ENCODE measurements at places on chromosomes 13 and 19.

- DNase-seq, result no peak
These were observed 4.0 kb downstream of the COL4A1 start for GRCh38 chr13:110302997-110303396.

DNA sequence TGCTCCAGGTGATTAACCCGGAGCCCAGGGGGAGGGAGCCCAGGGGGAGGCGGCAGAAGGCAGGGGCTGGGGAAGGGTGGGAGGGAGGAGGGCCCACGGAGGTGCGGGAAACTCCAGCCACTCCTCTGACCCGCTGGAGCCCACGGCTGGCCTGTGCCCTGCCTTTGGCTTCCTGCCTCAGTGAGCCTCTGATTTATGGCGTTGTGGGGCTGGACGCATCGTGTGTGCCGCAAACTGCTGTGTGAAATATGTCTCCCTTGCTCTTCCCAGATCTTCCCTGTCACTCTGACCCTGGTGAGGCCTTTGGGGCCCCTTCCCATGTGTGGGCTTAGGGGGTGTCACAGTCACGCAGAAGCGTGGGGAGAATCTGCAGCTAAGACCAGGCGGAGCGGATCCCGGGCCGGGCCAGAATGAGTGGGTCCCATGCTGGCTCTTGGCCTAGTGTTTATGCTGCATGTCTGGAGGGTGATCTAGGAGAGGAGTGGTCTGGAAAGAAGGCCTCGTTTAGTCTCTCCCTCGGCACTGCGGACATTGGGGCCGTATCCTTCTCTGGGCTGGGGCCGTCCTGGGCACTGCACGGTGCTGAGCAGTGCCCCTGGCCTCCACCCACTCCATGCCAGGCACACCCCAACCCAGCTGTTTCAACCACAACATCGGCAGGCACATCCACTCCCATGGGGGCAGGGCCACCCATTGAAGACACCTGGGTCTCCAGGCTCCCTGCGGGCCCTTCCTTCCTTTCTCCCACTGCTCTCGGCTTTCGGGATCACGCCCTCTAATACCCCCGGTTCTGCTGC, 123.0 kb downstream of the KDM4B start:
- DNase-seq, result no peak

DNA sequence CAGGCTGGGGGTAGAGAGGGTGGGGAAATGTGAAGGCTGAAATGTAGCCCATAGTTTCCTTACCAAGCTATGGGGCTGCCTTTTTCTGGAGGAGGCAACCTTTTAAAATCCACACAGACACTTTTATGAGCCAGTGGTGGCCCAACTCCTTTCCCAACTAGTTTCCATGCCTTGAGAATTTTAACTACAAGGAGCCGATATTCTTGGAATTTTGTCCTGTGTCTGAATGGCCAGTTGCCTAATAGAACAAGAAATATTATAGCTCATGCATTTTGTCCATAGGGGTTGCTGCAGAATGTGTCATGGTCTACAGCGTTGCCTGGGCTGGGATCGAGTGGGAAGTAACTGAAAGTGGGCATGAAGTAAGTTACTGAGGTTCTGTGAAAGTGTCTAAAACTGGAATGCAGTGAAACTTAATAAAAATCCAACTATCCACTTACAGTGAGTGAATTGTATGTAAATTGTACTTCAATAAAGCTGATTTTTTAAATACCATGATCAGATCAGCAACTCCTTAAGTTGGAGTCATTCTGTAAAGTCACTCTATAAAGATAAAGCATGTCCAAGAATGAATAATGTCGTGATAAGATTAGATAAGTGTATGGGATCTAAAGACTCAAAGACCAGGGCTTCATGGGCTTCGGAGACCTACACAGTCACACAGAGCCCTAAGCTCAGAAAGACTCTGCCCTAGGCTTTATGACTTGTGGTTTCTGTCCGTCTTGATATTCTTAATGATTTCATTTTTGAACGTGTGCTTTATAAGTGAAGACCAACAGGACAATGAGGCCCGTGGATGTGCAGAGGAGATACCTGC, 122.6 kb upstream of the FNDC3A start:
- DNase-seq, result no peak

DNA sequence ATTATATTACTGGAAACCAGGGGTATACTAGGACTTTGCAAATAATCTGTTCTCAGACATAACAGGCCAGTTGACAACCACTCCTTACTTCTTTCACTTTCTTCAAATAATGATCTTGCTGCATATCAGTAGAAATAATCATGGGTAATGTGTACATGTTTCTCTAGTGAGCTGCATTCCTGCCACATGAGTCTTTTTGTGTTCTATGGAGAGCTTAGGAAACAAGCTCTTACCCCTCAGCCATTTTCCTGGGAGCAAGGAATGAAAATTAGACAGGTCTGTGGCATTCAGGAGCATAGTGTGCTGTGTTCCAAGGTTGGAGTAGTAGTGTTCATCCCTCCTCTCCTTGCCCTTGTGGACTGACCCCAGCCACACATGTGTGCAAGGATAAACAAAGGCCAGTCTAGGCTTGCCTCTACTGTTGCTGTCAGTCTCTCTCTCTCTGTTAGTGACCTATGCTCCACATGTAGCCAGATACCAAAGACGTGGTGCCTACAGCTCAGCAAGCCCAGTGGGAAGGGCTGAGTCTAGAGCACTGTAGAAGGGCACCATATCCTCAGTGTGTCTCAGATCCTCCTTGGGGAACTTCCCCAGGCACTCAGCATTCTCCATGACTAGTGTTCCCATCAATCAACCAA, 11.5 kb upstream of the OXGR1 start:
- no peak for DNase-seq

- DNase-seq, result no peak
These were observed 105.2 kb downstream of the SLITRK6 start for GRCh38 chr13:85693889-85694511.

DNA sequence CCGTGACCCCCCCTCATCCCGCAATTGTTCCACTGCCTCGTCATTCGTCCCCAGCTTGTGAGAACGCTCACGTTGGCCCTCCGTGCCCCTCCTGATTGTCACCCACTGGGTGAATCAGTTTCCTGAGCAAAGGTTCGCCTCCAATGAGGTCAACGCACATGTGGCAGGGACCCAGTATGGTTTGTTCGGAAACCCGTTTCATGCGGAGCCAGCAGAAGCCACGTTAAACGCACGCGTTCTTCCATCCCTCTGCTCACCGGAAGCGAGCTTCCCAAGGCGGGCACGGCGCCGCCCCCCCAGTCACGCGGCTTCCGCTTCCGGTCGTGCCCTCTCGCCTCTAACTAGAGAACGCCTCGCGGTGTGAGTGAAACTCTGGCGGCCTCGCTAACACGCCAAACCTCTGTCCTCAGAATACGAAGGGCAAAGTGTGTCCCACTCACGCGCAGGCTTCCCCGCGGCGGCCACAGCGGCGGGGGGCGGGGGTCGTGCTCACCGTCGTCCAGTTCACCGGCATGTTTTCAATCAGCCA, 18.0 kb upstream of the CFAP97D2 start:
- no peak for DNase-seq

DNA sequence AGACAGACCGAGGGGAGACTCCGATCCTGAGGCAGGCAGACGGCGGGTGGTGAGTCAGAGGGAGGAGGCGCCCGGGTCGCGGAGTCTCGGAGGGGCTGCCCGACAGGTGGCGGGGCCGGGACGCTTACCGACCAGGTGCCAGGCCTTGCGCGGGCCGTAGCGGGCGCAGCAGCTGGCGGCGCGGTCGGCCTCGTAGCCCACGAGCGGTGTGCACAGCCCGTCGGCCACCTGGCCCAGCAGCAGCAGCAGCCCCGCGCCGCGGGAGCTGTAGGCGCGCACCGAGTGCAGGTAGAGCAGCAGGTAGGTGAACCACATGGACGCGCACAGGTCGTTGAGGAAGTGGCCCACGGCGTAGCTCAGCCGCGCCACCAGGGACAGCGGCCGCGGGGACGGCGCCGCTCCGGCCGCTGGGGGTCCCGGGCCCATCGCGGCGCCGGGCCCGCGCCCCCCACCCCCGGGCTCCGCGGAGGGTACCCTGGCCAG, 367 bp downstream of the MFSD12 start:
- peak; percentile 60 for DNase-seq

DNA sequence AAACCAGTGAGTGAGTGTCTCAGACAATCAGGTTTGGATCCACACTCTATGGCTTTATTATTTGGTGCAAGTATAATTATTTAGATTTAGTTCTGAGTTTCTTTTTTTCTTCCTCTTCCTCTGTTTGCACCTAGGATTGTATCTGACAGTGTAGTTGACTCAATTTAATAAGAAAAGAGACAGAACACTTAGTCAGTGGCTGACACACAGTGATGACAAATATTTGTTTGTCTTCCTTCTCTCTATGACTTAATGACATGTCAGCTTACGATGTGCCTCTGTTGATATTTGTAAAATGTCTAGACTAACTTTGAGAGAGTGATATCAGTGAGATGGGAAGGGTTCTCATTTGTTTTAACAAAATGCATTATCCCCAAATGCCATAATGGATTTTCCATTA, 129.5 kb upstream of the SLC10A2 start:
- DNase-seq, result no peak

DNA sequence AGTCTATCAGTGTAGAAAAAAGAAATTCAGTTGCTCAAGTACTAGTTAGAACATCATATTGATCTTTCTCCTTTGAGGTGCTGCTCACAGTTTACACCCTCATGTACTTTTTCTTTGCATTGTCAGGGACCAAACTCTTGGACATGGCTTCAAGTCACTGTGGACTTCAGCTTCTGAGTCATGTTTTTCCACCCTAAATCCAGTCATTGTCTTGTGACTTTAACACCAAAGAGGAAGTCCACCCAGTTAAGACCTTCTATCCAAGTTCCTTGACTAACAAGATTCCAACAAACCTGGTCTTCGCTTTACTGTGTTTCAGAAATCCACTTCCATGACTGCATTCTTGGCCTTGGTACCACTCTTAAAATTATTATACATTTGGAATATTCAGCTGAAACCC, 206.7 kb upstream of the ARGLU1 start:
- DNase-seq, result no peak

GRCh38 chr13:95207769-95208366, 93.4 kb downstream of the ABCC4 start:
- DNase-seq, result no peak

GRCh38 chr13:24660023-24660741, 20.0 kb upstream of the ATP12A start:
- DNase-seq, result no peak

- no peak for DNase-seq
These were observed 6.3 kb upstream of the WTIP start for GRCh38 chr19:34475026-34475974.

DNA sequence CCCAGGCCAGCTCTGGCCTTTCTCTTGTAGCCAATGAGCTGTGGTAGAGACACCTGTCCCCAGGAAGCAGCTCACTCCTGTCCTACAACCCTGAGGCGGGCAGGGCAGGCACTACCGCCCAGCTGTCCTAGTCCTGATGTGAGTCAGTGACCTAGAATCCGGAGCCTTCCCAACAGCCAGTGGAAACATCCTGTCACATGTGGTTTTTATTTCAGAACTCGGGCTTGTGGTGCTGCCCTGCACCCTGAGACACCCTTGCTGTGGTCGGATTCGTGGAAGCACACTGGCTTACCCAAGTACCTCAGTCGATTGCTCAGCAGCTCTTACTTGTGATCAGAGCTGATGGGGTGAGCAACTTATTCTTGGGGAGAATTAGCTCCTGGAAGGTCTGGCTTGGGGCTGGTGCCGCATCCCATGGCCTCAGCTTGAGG, 83.6 kb upstream of the ARHGEF7 start:
- no peak for DNase-seq

- DNase-seq, result no peak
These were observed 1483.7 kb downstream of the PCDH9 start for GRCh38 chr13:65746406-65746921.

GRCh38 chr19:16888629-16889365, at the start of gene F2RL3:
F2RL3 (plus strand) TSS chr19:16888999; CDS start chr19:16889190, 191 bp downstream.
- DNase-seq, result no peak

GRCh38 chr13:103517066-103517767, 451.0 kb upstream of the SLC10A2 start:
- no peak for DNase-seq

DNA sequence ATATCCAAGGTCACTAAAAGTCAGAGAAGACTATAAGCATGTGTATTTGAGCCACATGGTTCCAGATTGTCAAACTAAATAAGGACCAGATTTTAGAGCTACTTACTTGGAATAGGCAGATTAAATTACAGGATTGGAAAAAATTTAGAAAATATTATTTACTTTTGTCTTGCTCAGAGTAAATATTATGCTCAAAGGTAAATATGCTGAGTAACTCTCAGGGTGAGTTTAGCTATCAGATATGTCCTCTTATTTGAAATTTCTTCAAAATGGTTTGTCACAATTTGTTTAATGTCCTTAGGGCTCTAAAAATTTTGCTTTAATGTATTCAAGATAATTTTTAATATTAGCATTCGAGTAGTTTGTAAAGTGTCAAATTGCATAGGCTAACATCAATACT, 2455.2 kb downstream of the PCDH9 start:
- no peak for DNase-seq

DNA sequence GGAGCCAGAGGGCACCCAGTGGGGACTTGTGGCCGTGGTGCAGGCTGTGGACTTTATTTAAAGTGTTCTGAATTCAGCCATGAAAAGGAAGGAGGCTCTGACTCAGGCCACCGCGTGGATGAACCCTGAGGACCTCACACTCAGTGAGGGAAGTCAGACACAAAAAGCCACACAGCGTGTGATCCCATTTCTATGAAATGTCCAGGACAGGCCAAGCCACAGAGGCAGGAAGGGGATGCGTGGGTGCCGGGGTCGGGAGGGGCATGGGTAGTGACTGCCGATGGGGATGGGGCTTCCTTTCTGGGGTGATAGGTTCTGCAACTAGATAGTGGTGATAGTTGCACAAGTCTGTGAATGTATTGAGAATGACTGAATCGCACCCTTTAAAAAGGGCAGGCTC, 8.7 kb upstream of the ZBTB7A start:
- DNase-seq, result no peak

GRCh38 chr13:51955816-51956603, 55.2 kb downstream of the ATP7B start:
- DNase-seq, result no peak

DNA sequence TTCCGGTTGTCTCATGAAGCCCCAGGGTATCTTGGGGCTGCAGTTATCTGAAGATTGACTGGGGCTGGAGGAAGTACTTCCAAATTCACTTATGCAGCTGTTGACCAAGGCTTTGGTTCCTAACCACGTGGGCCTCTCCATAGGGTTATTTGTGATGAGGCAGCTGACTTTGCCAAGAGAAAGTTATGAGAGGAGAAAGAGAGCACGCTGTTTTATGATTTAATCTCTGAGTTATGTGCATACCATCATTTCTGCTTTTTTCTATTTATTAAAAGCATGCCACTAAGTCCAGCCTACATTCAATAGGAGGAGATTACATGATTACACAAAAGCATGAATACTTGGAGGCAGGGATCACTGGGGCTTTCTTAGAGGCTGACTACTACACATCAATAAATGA, 215.5 kb downstream of the NHLRC3 start:
- DNase-seq, result no peak

- no peak for DNase-seq
These were observed 43.2 kb downstream of the RCBTB2 start for GRCh38 chr13:48489666-48490065.

DNA sequence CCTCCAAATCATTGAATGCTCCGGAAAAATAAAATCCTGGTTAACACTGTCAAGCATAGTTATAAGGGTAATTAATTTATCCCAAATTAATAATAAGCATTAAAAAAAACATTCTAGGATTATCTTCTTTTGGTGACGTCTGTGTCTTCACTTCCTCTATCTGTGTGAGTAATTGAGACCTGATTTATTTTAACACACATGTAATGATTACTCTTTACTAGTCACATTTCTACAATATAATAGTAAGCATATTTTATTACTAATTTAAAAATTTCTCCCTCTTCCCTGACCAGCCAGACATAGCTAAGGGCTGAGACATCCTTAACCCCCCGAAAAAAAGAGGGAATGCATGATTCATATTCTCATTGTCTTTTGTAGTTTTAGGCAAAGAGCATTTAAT, 2.3 kb downstream of the FNDC3A start:
- no peak for DNase-seq

GRCh38 chr13:98536729-98537128, 40.2 kb downstream of the STK24 start:
- no peak for DNase-seq
